ENCODE measurements at places on chromosomes 5 and 9.
A peak's percentile ranks its signal among the peaks of the same experiment; 100 is the strongest.

DNA sequence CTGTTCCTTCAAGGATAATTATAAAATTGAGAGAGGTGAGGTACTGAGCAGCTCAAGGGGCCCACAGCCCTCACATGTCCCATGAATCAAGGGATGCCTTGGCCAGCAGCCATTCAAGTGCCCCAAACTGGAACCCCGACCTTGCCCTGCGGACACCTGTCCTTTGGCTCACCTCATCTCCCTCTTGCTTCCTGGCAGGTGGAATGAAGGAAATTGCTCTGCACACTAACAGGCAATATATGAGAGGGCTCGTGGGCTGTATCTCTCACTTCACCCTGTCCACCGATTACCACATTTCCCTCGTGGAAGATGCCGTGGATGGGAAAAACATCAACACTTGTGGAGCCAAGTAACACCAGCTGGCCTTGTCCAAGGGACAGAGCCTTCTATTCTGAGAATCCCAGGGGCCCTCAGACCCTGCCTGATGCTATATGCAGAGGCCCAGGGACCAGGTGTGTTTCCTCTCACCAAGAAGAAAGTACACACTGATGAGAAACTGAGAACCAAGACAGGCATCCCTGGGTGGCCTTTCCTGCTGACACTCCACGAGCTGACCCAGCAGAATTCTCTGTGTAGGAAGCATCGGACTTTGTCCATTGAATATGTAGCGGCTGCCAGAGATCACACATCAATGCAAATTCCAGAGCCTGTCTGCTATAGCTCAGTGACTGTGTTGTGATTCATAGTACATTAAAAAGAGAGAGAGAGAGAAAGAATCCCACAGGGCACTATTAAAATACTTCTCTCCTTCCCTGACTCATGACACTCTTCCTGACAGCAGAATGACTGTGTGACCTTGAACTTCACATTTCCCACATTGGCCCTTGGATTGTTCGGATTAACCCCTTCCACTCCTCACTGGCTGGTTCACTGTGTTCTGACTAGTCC lies 92.6 kb downstream of the LIFR start:
- DNase-seq = peak; percentile 80

DNA sequence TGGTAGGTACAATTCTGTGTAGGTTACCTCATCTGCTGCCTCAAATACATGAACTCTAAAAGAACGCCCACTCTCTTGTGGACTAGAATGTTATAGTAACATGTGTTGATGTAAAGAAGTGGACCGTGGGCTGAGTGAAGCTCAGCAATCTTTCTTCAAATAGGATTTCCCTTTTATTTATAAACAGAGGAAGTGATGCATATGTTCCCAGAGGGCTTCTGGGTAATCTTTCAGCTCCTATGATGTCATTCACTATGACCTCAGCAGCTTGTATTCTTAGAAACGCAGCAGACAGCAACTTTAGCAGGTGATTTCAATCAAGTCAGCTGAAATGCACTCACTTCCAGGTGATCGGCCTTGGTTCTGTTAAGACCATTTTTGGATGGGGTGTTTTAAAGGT lies 14.4 kb downstream of the F2RL2 start:
- peak; percentile 13 for DNase-seq

DNA sequence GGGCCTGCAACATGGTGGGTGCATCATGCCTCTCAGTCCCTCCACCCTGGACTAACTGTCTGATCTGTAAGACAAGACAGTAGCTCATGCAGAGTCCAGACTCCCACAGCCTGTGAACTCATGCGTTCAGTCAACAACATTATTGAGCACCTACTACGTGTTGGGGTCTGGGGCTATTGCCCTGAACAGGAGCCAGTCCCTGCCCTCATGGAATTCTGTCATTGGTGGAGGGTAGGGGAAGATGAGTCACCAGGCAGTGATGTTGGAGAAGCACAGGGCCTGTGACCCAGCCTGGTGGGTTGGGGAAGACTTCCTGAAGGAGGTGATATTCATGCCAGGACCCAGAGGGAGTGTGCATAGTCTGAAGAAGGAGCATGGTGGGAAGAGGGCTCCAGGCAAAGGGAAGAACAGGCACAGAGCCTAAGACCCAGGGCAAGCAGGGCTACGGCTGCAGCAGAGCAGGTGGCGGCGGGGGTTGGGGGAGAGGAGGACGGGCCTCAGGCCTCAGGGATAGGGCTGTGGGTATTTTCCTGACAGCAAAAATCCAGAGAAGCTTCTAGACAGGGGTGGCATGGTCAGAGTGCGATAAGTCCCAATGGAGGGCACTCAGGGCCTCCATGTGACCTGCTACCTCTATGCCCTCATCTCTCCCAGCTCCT lies 26.7 kb upstream of the PSD2 start:
- DNase-seq = no peak

GRCh38 chr5:19853616-19854240 lies 134.3 kb downstream of the CDH18 start:
- peak; percentile 32 for DNase-seq

DNA sequence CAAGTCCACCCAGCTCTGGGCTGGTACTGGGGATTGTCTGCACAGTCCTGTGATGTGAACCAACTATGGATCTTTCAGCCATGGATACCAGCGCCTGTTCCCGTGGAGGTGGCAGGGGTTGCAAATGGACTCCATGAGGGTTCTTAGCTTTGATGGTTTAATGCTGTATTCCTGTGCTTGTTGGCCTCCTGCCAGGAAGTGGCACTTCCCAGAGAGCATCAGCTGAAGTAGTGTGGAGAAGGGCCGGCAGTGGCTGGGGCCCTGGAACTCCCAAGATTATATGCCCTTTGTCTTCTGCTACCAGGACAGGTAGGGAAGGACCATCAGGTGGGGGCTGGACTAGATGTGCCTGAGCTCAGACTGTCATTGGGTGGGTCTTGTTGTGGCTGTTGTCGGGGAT lies 1104.8 kb upstream of the COX7C start:
- DNase-seq = no peak

All from urothelium cell line (cell line).